ENCODE measurements at places on chromosomes 4 and X. TPM values are rescaled to one million over a fixed set of nuclear protein-coding genes. Genes with fewer than 3 reads are reported as not detected.

GLRA3 gene
- total RNA-seq = not detected

KCND1 gene
- total RNA-seq = 4.9 TPM

CTSO gene
- total RNA-seq = 2.6 TPM

UGT8 gene
- total RNA-seq = 0.12 TPM

PAGE2 gene
- 0.73 TPM for total RNA-seq

GRCh38 chr4:101977076-101977475 lies 186.5 kb downstream of the BANK1 start:
- no peak for DNase-seq

DNA sequence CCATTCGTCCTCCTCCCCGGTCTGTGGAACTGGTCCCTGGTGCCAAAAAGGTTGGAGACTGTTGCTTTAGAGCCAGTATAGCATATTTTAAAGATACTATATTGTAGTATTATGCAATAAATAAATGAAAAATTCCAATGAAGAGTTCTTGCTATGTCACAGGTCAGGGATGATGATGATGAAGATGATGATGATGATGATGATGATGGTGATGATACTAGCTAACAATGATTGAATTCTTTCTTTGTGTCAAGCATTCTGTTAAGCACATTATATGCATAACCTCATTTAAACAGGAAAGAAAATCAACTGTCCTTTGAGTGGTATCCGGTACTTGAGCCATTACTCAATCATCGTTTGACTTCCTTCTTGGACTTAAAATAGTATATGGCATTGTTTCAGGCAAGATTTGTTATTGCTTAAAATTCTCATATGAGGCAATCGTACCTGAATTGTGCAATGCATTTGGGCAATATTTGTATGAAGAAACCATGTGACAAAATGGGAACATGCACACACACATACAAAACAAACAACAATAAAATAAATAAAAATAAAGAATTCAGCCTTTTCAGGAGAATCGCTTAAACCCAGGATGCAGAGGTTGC lies 22.8 kb upstream of the TLR2 start:
- no peak for DNase-seq

DNA sequence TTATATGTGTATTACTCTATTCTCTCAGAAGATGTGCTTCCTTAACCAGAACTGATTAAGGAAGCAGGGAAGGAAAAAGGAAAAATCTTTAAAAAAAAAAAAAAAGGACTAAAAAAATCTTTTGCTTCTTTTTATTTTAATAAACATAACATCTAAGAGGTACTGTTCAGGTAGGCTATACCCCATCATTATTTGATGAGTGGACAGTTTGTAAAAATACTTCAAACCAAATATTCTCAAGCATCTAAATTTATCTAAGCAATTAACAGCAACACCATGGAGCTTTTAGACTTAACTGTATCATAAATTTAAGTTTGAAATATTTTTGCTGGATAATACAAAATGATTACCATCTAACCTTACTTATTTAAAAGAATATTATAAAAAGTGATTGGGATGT lies 168.9 kb downstream of the MAB21L2 start:
- DNase-seq = no peak

DNA sequence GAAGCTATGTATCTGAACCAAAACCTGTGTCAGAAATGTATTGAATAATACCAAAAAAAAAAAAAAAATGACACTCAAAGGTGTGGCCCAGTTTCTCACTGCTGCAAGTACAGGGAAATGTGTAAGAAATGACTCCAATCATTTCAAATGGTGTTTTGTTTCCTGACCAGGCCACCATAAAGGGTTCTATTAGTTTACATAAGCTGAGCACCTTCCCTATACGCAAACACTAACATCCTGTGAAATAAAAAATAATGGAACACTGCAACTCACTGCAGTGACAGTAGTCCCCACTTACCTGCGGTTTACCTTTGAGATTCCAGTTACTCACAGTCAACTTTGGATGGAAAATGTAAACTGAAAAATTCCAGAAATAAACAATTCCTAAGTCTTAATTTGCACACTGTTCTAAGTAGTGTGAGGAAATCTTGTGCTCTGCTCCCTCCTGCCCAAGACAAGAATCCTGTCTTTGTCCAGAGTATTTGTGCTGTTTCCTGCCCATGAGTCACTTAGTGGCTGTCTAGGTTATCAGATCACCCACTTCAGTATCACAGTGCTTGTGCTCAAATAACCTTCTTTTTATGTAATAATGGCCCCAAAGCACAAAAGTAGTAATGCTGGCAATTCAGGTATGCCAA lies 265.3 kb downstream of the RCHY1 start:
- DNase-seq = no peak

DNA sequence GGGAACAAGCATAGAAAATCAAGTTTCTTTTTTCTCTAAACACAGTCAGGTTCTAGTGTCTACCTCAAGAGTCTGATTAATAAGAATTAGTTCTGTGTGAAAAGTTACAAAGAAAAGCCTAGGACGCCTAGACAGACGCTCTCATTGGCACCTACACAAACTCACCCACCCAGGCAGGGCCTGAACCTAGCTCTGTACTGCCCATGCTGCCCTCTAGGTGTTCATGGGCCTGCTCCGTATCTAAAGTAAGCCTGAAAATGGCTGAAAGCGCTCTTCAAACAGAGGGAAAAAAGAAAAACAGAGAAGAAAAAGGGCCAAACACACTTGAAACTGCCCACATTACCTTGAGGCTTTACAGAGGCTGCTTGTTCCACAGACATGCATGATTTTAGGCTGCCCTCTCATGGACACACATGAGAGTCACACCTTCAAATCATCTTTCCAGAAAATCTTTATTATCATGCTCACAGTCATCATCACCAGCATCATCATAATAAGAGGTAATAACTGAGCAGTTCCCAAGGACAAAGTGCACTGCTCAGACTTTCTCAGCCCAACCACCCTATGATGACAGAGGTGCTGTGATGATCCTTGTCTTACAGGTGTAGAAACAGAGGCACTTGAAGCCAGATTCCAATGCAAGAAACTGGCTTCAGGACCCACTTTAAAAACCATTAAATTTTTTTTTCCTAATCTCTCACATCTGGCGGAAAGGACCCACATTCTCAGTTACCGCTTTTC lies 49.6 kb downstream of the MAP7D2 start:
- no peak for DNase-seq

GRCh38 chr4:3729882-3730226 lies 36.3 kb upstream of the ADRA2C start:
- DNase-seq = no peak

DNA sequence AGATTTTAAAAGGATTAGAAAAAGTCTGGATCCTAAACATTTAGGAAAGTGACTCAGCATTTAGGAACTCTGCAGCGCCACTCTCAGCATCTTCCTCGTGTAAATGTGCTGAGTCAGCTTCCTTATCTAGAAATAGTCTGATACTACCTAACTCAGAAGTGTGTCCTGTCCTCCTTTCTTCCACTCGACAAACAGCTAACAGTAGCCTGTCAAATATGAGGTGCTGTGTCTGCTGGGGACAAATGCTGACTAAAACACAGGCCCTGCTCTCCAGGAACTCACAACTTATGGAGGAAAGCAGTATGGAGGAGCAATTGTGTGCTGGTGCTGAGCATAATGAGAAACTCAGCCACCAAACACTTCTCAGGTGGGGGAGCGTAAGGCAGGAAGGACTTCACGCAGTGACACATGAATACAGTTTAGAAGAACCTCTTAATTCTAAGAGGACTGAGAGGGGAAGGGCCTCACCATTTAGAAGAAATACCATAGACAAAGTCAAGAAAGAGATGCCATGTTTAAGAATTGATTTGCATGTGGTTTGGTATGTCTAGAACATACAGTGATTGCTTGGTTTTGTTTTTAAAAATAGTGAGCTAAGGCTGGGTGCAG lies 125.3 kb downstream of the SOWAHB start:
- DNase-seq = no peak

DNA sequence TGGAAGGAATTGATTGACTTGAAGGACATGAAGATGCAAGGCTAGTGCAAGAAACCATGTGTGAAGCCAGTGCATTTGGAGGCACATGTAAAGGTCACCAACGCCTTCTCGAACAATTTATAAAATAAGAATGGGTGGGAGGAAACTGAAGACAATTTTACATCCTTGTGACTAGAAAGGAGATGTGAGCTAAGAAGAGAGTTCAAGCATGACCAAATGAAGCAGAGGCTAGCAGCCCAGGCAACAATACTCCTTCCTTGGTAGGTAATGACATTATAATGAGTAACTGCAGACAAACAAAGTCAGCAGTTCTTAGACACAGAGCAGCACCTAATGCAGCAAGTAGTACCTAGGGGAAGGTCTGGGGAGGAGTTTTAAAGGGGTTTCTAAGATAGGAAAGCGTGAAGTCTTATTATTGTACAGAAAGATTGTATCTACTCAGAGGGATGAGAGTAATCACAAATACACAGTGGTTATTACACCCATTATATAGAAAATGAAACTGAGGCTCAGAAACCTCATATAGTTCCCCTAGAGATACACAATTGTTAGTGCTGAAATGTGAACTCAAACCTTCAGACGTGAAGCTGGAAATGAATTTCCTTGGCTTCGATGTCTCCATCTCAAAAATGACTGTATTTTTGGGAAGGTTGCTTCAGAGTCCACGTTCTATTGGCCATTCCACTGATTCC lies 56.1 kb downstream of the ATXN3L start:
- no peak for DNase-seq

Measured in activated naive CD4-positive, alpha-beta T cell treated with anti-CD3 and anti-CD28 coated beads, Interleukin-2, amount 50 U/mL, for 72 hours (primary cell).